Activated T-helper 1 cell treated with anti-CD3 and anti-CD28 coated beads, Interleukin-12 subunit alpha, Interleukin-12 subunit beta, Interleukin-2, Interleukin-4 antibody, amounts not matched to agents 30 ng/mL and 10 ng/mL and 1 ng/mL, durations not matched to agents 14 hours and 24 hours and 36 hours (primary cell): ENCODE measurements at places on chromosomes 11 and 22.
A peak's percentile ranks its signal among the peaks of the same experiment; 100 is the strongest.

DNA sequence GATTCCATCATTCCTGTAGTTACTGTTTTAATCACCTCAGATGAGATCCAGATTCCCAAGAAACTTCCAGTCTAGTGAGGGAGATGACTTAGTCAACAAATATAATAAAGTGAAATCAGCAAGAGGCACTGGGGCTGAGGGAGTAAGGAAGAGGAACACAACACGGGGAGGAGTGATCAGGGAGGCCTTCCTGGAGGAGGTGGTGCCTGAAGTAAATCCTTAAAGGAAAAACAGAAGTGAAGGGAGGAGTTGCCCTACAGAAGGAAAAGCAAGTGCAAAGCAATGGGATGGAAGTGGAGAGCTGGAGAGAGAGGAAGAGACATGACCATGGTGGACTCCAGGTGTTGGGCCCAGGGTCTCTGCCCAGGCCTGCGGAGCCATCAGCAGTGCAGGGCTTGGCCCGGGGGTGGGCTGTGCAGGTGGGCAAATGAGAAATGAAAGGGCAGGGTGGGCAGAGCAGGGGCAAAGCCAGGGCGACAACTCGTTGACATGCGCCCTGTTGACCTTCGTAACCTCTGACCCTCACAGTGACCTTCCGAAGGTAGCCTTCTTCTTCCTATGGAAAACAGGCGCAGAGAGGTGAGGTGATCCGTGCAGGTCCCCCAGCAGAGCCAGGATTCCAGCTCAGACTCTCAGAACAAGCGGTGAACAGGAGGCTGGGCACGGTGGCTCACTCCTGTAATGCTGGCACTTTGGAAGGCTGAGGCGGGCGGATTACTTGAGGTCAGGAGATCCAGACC lies 12.1 kb upstream of the PPARA start:
- no peak for DNase-seq

GRCh38 chr22:36873614-36874308 lies 13.0 kb downstream of the NCF4 start:
- DNase-seq: peak; percentile 52

DNA sequence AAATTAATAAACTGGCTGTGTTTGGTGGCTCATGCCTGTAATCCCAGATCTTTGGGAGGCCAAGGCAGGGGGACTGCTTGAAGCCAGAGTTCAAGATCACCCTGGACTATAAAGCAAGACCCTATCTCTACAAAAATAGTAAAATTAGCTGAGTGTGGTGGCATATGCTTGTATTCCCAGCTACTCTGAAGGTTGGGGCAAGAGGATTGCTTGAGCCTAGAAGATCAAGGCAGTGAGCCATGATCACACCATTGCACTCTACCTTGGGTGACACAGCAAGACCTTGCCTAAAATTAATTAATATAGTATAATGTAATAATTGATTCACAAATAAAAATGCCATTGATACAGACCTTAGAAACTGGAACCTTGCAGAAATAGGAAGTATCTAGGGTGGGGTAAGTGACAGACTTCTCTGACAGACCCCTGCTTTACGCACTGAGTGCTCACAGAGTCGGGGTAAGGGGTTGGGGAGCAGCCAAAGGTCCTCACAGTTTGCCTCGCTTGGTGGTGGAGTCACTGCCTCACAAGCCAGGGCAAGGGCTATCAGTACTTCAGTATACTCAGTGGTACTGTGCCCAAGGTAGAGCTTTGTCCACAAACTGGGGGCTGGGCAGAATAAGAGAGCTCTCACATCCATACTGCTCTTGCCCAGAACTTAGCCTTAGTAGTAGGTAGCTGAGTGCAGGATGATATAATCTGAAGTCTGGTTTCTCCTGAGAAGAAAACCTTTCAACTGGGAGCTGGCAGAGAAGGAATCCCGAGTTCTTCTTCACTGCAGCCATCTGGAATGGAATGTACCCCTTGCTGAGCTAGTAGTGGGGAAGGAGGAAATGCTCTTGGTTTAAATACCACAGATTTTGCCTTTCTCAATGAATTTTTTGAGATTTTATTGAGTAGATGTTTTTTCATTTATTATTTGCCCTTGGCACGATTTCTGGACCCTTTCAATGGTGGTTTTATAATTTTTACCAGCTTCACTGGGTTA lies 65.5 kb downstream of the EMSY start:
- DNase-seq: no peak

DNA sequence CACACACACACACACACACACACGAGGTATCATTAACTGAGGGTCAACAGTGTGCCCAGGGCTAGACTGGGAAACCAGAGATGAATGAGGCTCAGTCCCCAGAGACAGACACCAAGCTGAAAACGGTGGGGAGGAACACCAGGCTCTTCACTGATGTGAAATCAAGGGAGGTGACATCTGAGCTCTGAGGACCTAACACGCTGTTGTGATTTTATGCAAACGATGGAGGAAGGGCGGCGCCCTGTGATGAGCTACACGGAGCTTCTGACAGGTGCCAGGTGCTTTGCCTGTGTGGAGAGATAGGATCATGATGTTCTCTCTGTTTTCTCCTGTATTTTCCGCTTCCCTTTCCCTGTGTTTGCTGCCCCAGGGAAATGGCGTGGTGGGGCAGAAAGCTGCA lies 6.5 kb upstream of the CYB5R3 start:
- DNase-seq: no peak

GRCh38 chr11:62588966-62589637 lies 2.2 kb downstream of the TUT1 start:
- DNase-seq: no peak

GRCh38 chr11:56066980-56067379 lies 26.1 kb upstream of the OR8I2 start:
- no peak for DNase-seq

DNA sequence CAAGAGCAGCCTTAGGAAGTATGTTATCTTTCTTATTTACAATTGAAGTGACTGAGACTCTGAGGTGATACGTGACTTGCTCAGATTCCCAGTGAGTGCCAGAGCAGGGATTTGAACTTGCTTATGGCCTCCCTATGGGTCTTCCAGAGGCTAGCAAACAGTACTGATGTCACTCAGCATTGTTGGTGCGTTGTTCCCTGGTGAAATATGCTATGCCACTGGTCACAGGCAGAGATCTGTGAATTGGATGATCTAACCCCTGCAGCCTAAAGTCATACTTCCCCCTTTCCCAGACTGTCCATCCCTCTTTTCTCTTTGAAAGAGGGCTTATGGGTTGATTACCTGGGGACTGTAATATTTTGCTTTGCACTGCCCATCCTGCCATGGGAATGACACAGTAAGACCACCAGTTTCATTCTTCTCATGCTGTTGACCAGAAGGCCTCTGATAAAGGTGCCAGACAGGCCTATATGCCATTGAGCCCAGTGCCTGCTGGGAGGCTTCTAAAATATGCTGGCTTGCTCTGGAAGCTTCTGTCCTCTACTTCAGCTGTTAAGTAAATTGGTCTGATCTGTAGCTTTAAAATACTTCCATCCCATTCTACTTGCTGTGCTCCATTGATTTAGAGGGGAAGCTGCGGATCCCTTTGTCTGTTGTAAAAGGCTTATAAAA lies 152.2 kb upstream of the E2F8 start:
- DNase-seq: no peak

DNA sequence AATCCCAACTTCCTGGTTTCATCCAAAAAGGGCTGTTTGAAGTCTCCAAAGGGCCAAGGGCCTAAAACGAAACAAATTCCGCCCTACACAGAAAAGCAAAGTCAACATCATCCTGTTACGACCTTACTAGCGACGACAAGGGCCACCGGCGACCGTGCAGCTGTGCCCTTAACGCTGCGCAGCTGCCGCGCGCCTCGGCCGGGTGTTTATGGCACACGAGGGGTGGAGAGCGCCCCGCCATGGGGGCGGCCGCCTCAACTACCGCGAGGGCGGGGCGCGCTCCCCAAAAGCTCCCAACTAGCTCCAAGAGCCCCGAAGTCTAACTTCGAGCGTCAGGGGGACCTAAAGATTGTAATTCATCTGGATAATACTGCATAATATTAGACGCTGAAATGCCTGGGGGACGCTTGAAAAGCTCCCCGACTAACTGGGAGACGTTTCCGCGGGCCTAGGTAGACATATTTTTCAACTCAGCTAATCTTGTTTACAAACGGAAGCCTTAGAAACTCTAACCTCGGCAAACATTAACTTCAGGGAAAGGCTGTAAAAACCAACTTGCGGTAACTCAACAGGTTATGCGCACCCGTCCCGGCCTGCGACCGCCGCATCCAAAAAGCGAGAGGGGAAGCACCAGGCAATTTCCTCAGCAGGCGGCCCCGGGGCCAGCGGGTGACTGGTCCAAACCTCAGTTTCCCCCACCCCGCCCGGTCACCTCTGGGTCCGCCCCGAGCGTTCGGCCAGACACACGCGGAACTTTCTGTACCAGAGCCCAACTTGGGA lies 694 bp downstream of the TMEM123 start:
- peak; percentile 75 for DNase-seq
